ENCODE measurements at places on chromosomes 12 and 14.

- DNase-seq = no peak
Measured at GRCh38 chr12:33988197-33988805, 34.0 kb upstream of the ALG10 start.

- DNase-seq = no peak
Measured at GRCh38 chr12:96233939-96234461, 39.8 kb downstream of the ELK3 start.

- DNase-seq = no peak
Measured at GRCh38 chr12:42284876-42285275, 41.0 kb downstream of the ZCRB1 start.

GRCh38 chr12:82461836-82462235, 103.5 kb downstream of the METTL25 start:
- no peak for DNase-seq

DNA sequence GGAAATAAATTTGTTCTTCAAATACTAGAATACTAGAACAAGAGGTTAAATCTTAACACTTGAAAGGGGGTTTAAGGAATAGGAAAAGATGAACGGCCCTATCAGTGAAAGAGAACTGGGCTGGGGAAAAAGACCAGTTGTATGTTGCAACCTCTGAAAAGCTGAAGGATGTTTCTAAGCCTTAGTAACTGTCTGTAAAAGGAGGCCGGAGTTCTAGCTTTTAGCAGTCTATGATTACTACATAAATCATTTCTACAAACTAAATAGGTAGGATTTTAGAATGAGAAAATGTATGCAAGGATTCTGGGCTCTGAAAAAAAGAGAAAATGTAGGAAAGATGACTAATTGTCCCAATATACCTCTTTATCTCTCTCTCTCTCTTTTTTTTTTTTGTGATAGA, 4.9 kb downstream of the CERS5 start:
- no peak for DNase-seq

GRCh38 chr12:93429448-93429847, 12.3 kb downstream of the UBE2N start:
- DNase-seq = no peak

DNA sequence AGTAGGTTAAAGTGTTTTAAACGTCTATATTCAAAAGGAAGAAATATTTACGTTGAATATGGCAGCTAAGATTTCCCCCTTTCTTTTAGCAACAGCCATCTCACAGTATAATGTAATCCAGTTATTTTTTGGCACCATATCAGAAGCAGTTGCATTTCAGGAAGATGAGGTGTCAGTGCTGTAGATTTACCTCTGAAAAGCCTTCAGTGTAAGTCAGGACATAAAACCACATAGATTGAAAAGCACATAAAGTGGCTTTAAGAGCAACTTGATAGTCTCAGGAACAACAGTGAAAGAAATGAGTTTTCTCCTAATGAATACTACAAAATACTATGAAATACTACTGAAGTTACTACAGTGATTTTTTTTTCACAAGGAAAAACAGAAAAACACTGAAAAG, 6.9 kb downstream of the MLH3 start:
- no peak for DNase-seq

DNA sequence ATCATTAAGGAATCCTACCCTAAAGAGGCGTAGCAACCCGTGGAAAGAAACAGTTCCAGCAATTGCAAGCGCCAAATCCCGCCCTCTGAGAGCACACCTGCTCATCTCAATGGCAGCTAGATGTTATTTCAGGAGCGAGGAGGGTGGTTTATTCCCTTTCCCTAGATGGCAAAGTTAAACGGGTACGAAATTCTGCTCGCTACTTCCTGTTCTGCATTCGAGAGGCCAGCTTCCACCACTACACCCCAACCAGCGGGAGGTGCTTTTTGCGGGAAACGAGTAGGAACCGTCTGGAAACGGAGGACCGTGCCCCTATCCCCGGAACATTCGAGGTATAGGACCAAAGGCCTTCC, 536 bp downstream of the VPS29 start:
- no peak for DNase-seq

- no peak for DNase-seq
Measured at GRCh38 chr12:67352682-67353081, 83.5 kb downstream of the CAND1 start.

DNA sequence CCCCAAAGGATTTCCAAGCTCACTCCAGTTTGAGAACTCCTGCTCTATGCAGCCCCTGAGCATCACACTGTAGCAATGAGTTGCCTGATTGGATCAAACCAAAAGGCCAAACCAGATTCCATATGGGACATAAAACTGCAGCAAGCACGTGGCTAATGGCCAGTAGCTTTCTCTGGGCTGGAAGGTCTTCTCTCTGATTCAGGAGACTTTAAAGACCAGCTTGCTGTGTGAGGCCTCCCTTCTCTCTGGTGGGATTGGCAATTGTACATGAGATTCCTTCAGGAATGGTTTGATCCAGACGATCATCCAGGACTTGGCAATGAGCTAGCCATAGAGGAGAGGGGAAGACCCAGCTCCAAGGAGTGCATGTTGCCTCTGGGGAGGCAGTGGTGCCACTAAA, 50.2 kb downstream of the WSCD2 start:
- no peak for DNase-seq

- DNase-seq = no peak
Measured at GRCh38 chr12:59977779-59978178, 381.9 kb downstream of the SLC16A7 start.

GRCh38 chr12:40376533-40377267, 151.9 kb downstream of the LRRK2 start:
- DNase-seq = no peak

GRCh38 chr14:54086767-54087166, 130.1 kb upstream of the BMP4 start:
- no peak for DNase-seq

DNA sequence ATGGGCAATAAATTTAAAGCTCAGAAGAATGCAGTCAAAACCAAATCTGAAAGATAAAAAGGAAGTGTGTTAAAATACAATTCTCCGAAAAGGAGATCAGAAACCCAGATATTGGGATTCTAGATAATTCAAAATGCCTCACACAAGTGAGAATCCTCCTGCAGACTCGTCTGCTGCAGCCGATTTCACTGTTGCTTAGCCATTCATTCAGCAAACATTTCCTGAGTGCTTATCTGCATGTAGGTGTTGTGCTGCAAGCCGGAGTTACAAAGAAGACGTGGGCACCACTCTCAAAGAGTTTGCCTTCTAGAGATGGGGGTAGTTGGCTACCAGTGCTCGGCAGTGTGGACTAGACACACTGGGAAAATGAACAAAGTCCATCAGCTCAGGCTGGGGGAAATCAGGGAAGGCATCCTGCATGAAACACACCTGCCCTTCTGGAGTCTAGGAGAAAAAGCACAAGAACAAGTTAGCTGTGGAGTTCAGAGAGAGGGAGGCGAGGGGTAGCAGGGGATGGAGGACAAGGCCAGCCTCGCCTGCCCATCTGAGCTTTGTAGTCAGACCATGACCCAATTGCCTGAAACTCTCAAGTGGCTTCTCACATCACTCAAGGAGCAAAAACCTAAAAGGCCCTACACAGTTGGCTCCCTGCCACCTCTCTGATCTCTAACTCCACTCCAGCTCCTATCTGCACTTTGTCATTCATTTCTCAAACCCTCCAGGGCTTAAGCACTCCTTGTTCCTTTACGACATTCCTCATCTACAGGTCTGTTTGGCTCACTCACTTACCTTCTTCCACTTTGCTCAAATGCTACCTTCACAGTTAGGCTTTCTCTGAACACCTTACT, 310.0 kb upstream of the DDHD1 start:
- DNase-seq = no peak

DNA sequence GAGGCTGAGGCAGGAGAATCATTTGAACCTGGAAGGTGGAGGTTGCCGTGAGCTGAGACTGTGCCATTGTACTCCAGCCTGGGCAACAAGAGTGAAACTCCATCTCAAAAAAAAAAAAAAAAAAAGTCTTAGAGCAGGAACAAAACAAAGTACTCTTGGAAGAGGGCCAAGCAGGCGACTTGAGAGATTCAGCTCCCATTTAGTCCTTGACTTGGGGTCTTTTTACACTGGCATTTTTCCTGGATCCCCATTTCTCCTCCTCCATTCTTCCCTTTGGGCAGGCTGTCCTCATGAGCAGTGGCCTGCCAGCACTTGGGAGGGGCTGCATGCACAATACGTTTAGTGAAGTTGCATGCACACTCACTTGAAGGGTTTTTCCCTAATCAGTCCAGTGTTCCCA, 72.9 kb downstream of the C14orf132 start:
- DNase-seq = no peak

DNA sequence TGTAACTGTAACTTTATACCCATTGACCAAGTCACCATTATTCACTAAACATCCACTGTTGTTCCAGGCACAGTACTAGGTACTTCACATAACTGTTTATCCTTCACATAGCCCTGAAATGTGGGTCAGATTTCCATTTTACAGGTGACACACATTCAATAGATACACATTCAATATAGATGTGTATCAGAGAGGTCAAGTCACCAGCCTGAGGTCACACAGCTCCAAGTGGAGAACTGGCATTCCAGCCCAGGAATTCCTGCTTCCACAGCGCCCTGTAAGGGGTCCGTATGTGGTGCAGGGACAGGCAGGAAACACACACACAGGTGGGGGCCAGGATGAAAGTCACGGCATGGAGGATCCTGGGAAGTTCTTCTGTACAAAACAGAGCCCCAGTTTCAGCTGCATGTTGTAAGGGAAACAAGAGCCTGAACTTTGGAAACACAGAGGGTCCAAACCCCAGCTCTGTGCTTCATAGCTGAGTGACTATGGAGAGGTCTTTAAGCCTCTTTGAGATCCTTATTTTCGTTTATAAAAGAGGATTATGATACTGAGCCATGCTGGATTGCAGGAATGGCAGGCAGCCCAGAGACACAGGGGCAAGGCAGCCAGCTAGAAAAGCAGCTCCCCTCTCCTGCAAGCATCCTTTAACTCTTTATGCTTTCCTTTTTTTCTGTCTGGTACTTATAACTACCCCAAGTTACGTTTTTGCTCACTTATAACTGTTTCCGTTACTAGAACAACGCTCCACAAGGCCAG, 50.3 kb upstream of the DICER1 start:
- DNase-seq = no peak

DNA sequence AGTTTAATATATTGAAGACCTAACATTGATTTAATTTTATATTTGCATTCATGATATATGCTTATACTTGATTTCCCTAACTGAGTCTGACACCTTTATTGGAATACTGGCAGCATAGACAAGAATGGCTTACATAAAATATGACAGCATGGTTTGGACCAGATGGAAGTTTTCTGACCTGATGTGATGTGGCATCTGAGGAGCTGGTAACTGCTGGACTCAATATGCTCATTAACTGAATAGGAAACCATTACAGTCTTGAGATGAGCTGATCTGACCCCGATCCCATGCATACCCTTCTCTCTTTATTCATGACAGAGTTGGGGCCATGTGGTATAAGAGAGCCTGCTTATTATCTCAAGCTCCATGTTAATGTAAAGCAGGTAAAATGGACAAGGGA, 604.8 kb upstream of the SEL1L start:
- DNase-seq = no peak

DNA sequence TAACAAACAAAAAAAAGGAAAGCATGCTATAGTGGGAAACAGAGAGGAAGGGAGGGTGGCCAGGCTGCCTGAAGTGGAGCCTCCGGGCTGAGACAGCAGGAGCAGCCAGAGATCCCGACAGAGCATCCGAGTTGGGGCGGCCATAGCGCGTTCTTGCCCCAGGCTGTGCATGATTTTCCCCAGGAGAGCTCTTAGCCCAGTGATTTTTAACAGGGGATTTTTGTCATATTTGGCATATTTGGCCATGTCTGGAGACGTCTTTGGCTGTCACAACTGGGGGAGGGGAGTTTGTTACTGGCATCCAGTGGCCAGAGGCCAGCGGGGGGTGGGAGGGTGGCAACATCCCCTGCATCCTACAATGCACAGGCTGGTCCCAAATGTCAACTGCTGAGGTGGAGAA, 23.6 kb downstream of the BDKRB1 start:
- no peak for DNase-seq

DNA sequence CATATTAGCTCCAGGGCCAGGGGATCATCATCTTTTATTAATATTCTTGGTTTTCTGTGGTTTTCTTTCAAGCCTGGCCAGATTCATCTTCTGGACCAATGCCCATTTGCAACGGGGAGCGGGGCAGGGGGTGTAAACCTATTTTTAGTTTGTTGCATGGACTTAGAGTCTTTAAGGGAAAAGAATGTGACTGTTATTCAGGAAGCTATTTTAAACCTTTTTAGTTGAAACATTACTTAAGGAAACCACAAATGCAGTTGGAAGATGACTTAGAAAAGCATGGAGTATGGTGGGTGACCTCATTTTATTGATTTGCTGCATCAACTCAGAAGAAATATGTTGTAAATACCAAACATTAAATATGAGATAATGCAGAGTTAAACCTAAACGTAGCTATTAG, 368.4 kb upstream of the E2F7 start:
- DNase-seq = no peak

DNA sequence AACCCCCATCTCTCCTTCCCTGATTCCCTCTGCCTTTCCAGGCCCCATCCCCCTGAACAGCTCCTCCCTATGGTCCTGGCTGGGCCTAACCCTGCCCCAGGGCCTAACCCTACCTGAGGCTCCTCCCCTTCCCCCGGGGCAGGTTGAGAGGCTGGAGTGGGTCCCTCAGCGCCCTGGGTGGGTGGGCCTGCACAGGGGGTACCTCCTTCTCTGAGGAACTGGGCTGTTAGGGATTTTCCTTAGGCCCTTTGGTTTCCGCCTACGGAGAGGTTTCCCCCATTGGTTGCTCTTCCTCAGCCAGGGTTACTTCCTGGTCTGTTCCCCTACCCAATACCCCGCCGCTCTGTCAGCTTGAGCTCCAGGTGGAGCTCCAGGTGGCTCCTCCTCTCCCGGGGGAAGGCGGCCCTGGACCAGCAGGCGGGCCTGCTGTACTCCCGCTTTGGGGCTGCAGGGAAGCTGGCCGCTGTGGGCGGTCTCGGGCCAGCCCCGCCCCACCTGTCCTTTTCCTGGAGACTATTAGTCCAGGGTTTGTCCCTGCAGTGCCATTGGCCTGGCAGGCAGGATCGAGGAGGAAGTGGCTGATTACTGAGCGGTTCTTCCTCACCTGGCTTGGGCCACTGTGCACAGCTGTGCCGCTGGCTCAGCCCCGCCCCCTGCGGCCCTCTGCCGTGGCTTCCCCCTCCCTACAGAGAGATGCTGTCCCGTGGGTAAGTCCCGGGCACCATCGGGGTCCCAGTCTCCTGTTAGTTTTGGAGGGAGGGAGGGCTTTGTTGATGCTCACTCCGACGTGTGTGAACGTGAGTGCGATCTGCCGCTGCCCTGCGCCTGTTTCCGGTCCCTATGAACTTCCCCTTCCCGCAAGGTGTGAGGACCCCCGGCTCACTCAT, 2.5 kb downstream of the C12orf57 start:
- peak; percentile 49 for DNase-seq

- DNase-seq = no peak
Measured at GRCh38 chr14:63288853-63289252, 29.9 kb downstream of the GPHB5 start.

GRCh38 chr14:92582706-92583452, 69.3 kb downstream of the RIN3 start:
- no peak for DNase-seq

DNA sequence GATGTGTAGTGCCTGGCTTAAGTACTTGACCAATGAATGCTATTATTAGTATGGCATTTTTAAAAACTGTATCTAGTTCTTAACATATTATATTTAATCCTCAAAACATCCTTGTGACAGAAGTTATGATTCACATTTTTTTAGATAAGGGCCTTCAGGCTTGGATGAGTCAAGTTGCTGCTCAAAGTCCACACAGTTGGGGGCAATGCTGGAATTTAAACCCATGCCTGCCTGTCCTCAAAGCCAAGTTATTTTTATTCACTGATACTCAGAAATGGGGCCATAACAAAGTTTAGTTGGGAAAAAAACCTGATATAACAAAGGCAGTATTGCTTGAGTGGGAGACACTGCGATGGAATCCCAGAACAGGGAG, 50.6 kb downstream of the RFX4 start:
- no peak for DNase-seq

GRCh38 chr12:59383079-59383822, 212.6 kb upstream of the SLC16A7 start:
- no peak for DNase-seq

Data from activated naive CD4-positive, alpha-beta T cell treated with anti-CD3 and anti-CD28 coated beads, Interleukin-2, amount 50 U/mL, for 16 hours (primary cell).